ENCODE measurements at places on chromosomes 4 and X. TPM values are rescaled to one million over a fixed set of nuclear protein-coding genes. Genes with fewer than 3 reads are reported as not detected.
A peak's percentile ranks its signal among the peaks of the same experiment; 100 is the strongest.

DNA sequence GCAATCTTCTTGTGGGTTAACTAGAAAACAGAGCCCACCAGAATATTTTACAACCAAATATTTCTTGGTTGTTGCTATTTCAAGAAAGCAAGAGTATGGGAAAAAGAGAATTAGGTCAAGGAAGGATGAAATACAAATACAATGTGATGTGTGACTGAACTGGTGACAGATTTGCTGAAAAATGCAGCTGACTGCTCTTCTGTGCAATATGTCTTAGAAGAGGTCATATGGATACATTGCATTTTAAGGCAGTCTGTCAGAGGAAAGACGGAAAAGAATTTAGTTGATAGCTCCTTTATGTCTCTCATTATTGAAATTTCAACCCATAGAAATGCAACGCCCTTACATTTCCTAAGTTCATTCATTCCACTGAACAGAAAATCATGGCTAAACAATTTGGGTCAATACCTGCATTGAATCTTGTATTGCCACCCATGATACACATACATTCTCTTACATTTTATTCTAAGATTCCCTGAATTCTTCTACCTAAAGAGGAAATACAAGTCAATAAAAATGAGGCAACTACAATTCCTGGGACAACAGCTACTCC, 423.1 kb downstream of the ADAM29 start:
- DNase-seq, result no peak

DNA sequence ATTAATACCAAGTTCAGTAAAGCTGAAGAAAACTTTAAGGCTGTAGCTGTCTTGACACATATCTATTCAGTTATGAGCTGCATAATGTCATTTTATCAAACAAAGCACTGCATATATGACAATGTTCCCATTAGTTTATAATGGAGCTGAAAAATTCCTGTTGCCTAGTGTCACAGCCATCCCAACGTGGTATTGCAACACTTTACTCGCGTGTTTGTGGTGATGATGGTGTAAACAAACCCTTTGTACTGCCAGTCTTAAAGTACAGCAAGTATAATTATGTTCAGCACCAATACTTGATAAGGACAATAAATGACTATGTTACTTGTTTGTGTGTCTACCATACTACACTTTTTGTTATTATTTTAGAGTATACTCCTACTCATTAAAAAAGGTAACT, 1415.6 kb upstream of the PCDH7 start:
- DNase-seq, result no peak

GRCh38 chr4:23388699-23389395, 501.0 kb downstream of the PPARGC1A start:
- no peak for DNase-seq

- DNase-seq, result no peak
Observed at GRCh38 chr4:7254736-7255487, 62.6 kb downstream of the SORCS2 start.

- no peak for DNase-seq
Observed at GRCh38 chr4:149120331-149121022, 678.3 kb upstream of the NR3C2 start.

- DNase-seq, result peak; percentile 99
Observed at GRCh38 chr4:2241410-2242353, at the start of the genes HAUS3 and POLN. HAUS3 (minus strand) TSS chr4:2242121; CDS start chr4:2240946, 1,175 bp downstream. POLN (minus strand) TSS chr4:2242121; CDS start chr4:2229231, 12,890 bp downstream.

- no peak for DNase-seq
Observed at GRCh38 chr4:153267890-153268289, 63.6 kb downstream of the TRIM2 start.

DNA sequence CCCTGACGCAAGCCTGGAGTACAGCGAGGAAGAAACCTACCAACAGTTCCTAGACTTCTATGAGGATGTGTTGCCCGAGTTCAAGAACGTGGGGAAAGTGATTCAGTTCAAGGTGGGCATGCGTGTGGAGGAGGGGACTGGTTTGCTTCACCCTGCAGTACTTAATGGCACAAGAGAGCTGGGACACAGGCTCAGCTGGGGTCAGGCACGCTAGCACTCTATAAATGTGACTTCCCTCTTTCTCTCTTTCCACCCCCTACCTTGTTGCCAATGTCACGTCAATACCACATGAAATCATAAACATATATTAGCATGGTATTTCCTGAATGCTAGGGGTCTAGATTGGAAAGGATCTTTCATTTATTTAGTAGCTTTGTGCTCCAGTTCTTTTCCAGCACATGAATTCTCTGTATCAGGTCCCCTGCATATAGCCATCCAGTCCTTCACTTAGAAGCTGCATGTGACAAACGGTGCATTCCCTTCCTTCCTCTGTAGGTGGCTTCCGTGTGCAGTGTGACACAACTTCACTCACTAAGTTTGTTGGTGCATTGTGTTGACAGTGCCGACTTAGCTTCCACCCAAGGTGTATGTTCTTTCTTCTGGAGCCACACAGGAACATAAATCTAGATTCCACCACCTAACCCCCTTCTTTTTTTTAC, 25.6 kb downstream of the ZRSR2 start:
- no peak for DNase-seq

DNA sequence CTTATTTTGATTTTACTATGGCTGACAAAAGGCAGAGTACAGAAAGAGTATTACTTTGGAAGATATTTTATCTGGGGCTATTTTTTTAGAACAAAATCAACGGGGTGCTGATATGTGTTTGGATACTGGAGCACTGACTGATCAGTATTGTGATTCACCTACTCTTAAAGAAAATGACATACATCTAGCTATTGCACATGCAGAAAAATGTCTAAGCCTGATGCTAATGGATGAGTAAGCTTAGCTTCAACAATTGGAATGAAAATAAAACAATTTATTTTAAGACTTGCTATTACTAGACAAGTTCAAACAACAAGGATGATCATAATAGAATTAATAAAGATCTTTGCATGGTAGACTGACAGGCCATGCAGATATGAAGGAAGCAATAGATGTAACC, 262.0 kb downstream of the PPP1R2C start:
- DNase-seq, result no peak

- DNase-seq, result no peak
Observed at GRCh38 chr4:48949086-48949485, 37.0 kb upstream of the CWH43 start.

- no peak for DNase-seq
Observed at GRCh38 chr4:112560084-112560483, 44.1 kb upstream of the NEUROG2 start.

DNA sequence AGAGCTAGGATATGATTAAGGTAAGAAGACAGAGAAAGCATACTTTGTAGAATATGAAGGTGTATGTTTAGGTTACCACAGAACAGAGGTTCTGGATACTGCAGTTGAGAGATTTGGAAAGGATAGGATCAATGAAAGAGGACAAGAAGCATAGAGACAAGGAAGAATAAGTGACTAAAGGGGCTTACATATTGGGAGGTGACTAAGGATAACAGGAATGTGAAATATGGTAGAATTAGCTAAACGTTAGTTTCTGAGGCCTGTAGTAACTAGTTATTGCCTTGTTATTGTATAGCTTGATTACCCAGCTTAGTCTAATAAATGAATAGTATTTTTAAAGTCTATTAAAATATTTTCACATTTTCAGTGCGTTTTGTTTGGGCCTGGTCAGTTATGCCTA, 38.2 kb downstream of the CENPI start:
- DNase-seq, result no peak

GRCh38 chr4:184165291-184165690, 52.4 kb downstream of the ENPP6 start:
- no peak for DNase-seq

DNA sequence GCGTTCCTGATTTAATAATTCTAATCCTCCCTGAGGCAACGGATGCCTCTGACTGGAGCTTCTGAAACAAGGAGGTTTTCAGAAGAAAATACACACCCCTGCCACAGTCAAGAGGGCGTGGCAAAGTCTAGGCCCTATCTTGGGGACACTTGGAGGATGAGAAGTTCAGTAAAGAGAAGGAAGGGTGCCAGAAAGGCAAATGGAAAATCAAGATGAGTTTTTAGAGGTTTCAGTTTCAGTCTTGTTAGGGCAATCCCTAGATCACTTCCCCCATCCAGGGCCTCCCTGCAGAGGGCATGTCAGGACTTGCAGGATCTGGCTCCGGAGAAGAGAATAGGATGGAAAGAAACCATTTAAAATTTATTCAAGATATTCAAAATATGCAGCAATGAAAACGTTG, 28.5 kb upstream of the FGF2 start:
- peak; percentile 64 for DNase-seq

DNA sequence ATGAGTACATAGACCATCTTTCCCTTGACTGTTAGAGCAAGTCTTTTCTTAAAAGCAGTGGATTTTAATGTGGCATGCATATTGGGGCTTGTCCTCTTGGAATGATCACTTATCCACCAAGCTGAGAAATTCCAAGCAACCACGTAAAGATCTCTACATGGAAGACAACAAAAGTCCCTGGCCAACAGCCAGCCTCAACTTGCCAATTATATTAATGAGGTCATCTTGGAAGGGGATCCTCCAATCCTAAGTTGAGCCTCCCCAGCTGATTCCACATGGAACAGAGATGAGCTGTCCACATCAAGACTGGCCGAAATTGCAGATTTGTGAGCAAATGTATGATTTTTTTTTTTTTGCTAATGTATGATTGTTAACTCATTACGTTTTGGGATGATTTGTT, 20.6 kb upstream of the FTHL17 start:
- DNase-seq, result no peak

- DNase-seq, result peak; percentile 27
Observed at GRCh38 chrX:101415180-101416145, 7.4 kb downstream of the HNRNPH2 start.

GRCh38 chr4:61648264-61648663, 448.1 kb downstream of the ADGRL3 start:
- no peak for DNase-seq

DNA sequence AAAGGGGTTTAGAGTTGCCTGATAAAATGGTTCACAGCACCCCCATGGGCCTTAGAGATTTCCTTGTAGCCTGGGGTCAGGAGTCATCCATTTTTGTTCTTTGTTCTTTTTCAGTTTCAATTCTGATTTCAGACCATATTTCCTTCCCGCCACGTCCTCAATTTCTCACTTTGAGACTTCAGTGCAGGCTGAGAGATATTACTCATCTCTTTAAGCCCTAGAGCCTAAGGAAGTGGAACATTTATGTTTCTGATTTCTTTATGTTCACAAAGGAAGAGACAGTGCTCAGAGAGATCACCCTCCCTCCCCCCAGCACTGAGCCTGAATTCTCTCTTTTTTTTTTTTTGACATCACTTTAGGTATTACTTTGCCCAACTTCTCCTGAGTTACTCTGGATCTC, 56.3 kb downstream of the MSN start:
- DNase-seq, result no peak

- no peak for DNase-seq
Observed at GRCh38 chr4:56372774-56373173, 14.5 kb downstream of the AASDH start.

DNA sequence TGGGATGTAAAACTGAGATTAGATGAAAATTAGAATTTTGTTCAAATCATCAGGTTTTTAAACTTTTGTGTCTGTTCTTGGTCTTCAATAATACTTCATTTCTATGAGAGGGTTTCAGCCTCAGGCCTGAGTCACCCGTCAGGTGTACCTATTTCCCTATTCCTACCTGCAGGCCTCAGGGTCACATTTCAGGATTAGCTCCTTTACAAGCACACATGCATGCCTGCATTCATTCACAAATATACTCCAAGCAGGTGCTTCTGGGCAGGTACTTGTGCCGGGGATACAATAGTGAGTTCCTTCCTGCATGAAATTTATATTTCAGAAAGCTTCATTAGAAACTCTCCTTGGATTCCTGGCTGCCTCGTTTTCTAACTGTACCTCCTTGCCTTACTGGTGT, 114.9 kb downstream of the SHISA3 start:
- DNase-seq, result no peak

DNA sequence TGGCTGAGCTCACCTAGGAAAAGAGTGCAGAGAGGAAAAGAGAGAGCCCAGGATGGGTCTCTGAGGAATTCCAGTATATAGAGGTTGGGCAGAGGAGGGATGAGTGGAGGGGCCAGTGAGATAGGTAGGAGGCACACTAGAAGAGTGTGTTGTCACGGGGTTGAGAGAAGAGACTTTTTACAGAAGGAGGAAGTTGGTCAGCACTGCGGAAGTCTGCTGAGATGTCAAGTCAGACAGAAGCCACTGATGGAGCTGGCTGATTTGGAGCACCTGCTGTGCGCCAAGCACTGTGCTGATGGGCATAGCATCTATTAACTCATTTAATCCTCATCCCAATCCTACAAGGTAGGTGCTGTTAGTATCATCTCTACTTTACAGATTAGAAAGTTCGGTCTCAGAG, 60.4 kb downstream of the EFNB1 start:
- no peak for DNase-seq

DNA sequence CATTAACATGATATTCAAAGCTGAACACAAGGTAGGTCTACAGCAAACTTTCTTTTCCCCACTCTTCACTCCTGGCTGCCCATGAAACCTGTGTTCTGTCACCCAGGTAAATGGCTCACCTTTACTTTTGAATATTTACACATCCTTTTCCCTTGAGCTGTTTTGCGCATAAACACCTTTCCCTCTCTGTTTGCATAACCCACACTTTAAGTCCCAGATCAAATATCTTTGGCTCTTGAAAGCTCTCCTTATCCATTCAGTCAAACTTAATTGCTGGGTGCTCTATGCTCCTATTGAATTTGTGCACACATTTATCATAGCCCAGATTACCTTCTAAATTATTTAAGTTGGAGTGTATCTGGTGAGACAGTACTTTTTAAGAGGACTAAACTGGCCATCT, 51.7 kb upstream of the ATP8A1 start:
- DNase-seq, result no peak

GRCh38 chrX:27823812-27824211, 16.0 kb downstream of the MAGEB10 start:
- no peak for DNase-seq

FGF2 gene
- total RNA-seq, result 22.4 TPM

ITM2A gene
- 140 TPM for total RNA-seq

FAM236B gene
- not detected for total RNA-seq

MAGEC3 gene
- total RNA-seq, result not detected

ELF2 gene
- total RNA-seq, result 58.2 TPM

PABPC5 gene
- 12.9 TPM for total RNA-seq

KLHL34 gene
- not detected for total RNA-seq

AADAT gene
- 3.9 TPM for total RNA-seq

AKAP4 gene
- total RNA-seq, result not detected

Measured in ovary (tissue), 10 donors.